Activated gamma-delta T cell treated with anti-CD3 and anti-CD28 coated beads, Interleukin-2, amount 50 U/mL, for 16 hours (primary cell): ENCODE measurements at places on chromosomes 4 and X.

- no peak for DNase-seq
Measured at GRCh38 chr4:174631901-174632758, 109.8 kb upstream of the HPGD start.

DNA sequence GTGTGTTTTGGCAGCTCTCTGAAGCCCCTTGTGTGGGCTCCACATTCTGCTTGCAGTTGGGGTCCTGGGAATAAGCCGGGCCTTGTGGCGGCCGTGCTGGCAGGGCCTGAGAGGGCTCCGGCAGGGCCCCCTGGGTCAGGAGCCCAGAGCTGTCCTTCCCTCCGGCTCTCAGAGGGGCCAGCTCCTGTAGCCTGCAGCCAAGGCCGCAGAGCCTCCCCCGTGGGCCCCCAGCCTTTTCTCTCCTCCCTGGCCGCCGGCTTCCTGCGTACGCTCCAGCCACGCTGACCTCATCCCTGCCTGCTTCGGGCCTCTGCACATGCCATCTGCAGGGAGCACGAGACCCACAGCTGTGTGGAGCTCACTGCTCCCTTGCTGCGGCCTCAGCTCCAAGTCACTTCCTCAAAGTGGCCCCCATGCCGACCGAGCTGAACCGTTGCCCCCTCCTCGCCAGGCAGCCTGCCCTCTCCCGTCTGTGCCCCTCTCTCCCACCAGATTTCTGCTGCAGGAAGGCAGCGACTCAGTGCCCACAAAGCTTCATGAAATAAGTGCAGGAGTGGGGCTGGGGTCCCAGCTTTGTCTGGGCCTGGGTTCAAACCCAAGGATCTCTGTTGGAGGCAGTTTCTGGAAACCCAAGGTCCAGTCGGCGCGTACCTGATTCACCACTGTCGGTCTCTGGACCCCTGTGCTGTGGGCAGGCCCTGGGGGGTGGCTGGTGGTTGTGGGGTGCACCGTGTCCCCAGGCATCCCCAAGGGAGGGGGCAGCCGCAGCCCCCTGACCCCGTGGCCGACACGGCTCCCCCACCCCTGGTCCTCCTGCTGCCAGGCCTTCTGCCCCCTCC lies 57.1 kb upstream of the NKX1-1 start:
- no peak for DNase-seq

DNA sequence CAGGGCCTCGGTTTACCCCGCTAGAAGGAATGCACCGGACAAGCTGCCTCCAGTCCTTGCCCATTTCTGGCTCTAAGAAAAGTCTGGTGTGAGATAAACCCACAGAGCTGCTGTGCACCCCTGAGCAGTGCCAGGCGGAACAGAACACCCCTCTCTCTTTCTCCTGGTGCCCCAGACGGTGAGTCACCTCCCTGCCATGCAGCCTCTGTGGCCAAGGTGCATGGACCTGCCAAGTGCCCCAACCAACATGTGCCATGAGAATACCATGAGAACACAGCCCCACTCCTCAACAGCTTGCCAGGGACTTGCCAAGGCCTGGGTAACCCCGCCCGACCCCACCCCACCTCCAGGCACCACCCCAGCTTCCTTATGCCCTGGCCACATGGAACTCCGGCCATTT lies 47.7 kb upstream of the MAN2B2 start:
- no peak for DNase-seq

GRCh38 chr4:65971686-65972085 lies 301.4 kb upstream of the EPHA5 start:
- DNase-seq = no peak

DNA sequence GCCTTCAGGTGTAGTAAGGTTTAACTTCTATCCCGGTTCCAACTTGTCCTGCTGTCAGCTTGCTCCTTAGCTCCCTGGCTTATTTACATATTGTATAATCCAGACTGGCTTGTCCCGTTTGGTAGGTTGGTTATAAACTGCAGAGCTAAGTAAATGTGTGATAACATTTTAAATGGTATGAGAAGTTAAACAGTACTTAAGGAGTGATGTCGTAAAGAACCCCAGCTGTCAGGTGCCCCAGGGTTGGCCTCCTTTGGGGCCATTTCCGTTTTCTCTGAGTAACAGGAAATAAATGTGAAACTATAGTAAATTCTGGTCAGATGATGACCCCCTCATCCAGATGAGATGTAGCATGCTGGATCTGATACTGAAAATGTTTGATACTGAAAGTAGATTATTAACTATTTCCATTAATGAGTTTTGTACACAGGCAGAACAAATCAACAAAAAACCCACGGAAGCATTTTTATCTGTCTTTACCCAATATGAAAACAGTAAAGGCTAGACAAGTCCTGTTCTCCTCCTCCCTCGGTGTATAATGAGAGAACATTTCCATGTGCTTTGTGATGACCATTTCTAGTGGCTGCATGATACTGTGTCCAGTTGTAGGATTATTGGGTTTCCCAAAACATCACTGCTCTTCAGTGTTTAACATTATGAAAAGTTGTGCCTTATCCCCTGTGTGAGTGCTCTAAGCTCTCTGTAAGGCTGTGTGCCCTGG lies 22.4 kb downstream of the GAB1 start:
- no peak for DNase-seq

GRCh38 chr4:146739182-146739581 lies 100.5 kb downstream of the POU4F2 start:
- DNase-seq = no peak

- DNase-seq = no peak
Measured at GRCh38 chr4:69056921-69057550, 39.2 kb upstream of the UGT2B7 start.

DNA sequence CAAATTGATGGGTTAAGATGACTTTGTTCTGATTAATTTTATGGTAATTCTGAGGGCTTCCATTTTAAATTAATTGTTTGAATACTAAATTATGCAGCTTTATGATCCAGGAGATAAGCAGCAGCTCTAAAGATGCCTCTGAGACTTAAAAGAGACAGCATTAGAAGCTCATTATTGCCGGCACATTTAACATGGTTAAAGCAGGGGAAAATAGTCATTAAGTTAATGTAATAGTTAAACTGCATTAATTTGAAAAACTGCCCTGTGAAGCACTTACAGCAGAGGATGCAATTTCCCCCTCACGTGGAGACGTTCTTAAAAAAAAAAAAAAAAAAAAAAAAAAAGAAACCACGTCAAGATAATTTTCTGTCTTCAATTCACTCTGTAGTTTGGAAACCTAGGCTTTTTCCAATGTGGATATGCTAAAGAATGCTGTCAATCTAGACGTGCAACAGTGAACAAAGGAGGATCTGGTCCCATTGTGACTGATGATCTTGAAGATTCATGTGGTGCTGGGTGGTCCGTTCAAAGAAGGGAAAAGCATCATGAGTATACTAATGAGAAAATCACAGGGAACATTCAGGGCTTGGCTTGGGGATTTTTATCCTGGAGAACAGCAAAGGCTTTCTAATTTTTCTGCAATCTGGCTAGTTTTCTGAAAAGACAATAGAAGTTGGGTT lies 440.6 kb upstream of the HS3ST1 start:
- DNase-seq = no peak

- no peak for DNase-seq
Measured at GRCh38 chr4:91758487-91758886, 545.3 kb upstream of the GRID2 start.

DNA sequence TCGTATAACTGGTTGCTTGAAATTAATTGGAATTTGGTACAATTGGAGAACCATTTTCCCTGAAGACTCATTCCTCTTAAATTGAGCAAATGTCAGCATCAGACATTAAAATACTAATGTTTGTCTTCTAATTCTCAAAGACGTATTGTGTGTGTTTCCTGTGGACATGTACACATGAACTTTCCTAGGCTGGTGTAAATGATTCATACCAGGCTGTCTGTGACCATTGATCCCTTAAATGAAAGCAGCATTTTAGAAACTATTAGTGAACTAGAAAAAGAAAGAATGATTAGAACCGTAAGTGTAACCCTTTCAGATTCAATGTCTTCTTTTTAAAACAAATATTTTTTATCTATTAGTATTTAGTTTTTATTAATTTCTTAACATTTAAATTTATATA lies 332.9 kb downstream of the PPP3CA start:
- no peak for DNase-seq

GRCh38 chr4:6333301-6334202 lies 63.9 kb downstream of the WFS1 start:
- no peak for DNase-seq

DNA sequence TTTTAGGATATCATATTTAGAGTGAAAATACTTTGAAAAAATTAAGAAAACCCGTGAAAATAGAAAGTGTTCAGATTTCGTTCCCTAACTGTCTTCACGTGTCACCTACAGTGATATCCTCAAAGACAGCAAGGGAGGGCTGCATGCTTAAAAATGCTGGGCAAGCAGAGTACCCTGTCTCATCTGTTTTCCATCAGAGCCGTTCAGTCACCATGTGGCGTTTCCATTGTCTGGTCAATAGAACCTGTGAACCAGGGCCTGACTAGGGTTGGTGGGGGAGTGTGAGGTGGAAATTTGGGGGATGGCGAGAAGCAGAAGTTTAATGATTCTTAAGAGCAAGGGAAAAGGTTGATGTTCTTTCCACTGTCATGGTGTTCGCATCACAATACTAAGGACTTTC lies 173.9 kb downstream of the BMPR1B start:
- DNase-seq = no peak

- no peak for DNase-seq
Measured at GRCh38 chrX:133417364-133417763, 2.1 kb upstream of the GPC4 start.

- DNase-seq = no peak
Measured at GRCh38 chr4:86909546-86910295, 17.5 kb upstream of the C4orf36 start.

DNA sequence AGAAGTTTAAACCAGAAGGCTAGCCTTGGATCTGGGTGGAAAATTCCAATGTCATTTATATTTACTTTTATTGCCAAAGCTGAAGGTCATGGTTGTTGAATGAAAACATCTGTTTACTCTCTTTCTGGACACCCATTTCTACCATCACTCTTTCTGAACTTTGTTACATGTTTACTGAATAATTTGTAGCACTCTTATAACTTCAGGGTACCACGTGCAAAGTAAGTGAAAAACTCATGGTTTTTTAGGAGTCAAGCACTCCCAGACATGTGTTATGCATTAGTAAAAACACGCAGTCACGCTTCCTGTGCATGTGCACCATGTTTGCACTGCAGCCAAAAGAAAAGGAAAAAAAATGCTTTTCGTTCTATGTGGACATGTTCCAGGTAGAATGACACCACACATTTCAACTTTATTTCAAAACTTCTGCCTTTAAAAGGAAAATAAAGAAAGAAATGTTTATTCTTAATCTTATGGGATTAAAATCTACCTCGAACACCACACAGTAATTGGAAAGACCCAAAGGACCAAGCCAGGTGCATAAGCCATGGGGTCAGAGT lies 31.4 kb upstream of the ADH1C start:
- no peak for DNase-seq

- DNase-seq = no peak
Measured at GRCh38 chr4:26342328-26343037, 21.7 kb downstream of the RBPJ start.

DNA sequence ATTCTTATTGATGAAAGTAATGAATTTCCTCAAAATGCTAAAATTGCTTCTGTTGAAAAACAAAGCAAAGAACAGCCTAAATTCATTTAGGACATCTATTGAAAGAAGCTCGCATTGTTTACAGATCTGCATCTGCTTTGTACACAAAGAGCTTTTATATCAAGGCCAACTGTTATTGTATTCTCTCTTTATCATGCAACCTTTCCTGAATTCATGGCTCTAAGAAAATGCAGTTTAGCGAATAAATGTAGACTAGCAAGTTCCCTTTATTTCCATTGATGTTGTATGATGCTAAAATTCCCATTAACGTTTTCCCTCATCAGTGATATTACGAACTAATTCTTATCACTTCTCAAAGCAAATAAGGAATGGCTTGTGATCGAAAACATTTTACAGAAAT lies 446.3 kb downstream of the MID1IP1 start:
- no peak for DNase-seq

DNA sequence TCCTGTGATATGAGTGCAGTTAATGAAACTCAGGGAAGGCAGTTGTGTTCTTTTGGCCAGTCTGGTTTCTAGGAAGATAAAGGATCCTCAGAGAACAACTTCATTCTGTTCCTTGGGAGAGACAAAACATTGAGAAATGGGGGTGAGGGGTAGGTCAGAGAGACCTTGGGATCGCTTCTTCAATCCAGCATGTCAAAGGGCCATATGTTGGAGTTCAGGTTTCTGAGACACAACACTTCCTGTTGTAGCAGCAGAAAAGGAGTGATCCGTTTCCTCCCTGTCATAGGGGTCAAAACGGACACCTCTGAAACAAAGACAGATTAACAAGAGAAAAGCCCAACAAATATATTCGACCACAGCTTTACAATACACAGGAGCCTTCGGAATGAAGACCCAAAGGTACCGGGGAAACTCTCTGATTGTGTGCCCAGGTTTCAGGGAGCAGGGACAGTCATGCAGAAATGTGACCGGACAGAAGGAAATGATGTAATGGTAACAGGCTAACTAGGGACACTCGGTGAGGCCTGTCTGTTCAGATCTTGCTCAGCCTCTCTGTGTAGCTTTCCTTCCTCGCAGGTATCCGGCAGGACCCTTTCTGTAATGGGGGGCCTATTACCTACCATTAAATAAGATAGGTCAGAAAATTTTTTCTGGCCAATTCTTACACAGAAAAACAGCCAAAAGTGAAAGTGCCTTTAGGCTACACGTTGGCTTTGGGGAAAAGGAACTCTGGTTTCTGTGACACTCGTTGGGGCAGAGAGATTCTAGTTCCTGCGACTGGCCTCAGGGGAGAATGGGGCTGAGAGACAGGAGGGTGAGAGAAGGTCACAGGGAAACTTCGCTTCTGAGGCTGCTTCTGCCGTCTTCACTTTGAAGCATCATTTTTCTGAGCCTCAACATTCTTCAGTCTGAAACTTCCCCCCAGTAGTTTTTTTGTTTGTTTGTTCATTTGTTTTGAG lies 103.3 kb upstream of the TLR3 start:
- no peak for DNase-seq

DNA sequence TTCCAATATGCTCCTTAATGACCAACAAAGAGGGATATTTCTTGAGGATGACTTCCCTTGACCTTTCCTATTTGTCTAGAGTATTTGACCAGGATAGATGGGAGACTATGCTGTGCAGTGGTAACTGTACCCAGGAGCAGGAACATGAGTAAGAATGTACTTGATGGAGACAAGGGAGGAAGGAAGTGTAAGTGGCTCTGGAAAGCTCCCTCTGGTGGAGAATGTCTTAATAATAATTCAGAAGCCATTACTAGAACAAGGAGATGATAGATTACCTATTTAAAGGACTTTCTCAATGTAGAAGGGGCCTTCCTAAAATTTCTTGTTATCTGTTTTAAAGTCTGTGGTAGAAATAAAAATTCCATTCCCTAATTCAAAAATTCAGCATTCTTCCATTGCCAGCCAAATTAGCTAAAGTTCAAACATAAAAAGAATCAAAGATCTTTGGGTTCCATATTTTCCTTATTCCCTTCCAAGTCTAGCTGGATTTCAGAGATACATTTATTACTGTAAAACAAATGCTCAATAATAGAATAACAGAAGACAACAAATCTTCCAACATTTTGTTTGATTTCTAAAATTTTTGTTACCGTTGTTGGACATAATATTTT lies 83.8 kb downstream of the GRID2 start:
- no peak for DNase-seq
